Left hindlimb (tissue), 1 donor: ENCODE measurements at places on chromosomes 5 and 9.
A peak's percentile ranks its signal among the peaks of the same experiment; 100 is the strongest.

DNA sequence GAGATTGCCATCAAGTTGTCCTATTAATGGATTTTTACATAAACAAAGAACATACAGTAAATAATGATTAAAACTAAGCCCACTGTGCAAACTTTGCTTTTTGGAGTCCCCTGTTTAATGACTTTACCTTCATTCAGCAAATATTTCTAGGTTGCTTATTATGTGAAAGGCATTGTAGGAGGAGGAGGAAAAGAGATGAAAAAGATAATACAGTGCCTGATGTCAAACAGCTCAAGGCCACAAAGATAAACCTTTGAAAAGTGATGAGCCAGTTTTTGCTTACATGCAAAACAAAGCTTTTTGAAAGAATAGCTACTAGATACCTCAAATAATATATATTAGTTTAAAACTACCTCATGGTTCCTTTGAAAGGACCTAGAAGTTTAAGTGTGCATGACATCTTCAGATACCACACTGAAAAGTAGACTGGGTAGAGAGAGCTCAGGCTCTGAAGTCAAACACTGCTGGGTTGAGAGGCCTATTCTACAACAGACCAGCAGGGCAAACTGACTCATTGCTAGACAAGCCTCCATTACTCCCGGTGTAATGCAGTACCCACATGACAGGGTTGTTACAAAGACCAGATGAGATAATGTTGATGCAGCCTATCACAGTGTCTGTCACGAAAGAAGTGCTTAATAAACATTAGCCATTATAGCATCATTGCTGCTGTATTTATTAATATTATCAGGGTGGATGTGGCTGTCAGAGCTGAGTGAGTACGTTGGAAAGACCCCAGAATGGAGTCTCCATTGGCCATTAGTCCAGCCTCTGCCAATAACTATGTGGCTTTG, 11.8 kb downstream of the DEPDC1B start:
- DNase-seq = no peak

GRCh38 chr9:132175431-132175830, 13.6 kb downstream of the NTNG2 start:
- no peak for DNase-seq

GRCh38 chr5:11602298-11602697, 301.9 kb downstream of the CTNND2 start:
- no peak for DNase-seq

GRCh38 chr9:2208991-2209390, 193.8 kb downstream of the SMARCA2 start:
- no peak for DNase-seq

GRCh38 chr5:113236536-113237288, 198.1 kb downstream of the TSSK1B start:
- no peak for DNase-seq

DNA sequence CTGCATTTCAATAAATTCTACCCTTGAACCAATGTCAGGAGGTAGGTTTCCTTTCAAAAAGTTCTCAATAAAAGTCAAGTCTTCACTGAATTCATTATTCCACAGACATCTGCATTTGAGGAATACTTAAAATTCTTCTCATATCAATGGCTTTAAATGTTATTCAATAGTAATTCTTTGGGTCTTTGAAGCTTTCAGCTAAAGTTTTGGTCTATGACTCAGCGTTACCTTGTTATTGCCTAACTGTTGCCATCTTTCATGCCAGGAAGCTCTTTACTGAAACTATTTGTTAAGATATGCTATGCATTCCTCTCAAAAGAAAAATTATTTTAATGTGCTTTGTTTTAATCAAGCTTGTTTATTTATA, 170.5 kb downstream of the NNT start:
- no peak for DNase-seq

- no peak for DNase-seq
These were observed 219.2 kb downstream of the MEF2C start for GRCh38 chr5:88663793-88664216.

- peak; percentile 89 for DNase-seq
These were observed 5.3 kb upstream of the KLF9 start for GRCh38 chr9:70419556-70420440.

DNA sequence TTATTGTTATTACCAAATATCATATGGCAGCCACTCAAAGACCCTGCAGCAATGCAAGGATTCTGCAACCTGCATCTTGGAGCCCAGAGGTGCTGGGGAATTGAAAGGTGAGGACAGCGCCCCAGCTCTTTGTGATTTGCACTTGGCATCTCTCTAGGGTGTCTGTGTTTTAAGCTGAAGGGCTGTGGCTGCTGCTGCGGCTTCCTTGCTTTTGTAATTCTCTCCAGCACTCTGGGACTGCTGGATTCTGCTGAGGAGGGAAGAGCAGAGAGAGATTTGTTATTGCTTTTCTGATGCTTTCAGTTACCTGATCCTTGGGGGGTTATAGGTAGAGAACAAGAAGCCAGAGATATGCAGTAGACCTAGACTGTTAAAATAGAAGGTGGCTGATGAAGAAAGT, 562.4 kb downstream of the EBF1 start:
- no peak for DNase-seq

DNA sequence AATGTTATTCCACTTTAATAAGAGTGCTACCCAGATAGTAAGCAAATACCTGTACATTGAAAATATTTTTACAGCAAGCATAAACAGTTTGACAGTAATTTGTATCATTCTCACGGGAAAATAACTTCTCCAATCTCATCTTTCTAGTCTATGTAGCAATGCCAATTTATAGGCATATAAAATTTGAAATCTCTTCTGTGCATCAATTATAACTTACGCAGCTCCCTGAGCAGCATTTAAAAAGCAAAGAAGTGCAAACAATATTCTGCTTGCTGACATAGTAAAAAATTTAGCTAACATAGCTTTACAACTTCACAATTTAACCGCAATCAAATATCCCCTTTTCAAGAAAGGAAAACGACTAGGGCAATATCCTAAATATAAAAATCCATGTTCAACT, 257.3 kb downstream of the FBXL17 start:
- no peak for DNase-seq

DNA sequence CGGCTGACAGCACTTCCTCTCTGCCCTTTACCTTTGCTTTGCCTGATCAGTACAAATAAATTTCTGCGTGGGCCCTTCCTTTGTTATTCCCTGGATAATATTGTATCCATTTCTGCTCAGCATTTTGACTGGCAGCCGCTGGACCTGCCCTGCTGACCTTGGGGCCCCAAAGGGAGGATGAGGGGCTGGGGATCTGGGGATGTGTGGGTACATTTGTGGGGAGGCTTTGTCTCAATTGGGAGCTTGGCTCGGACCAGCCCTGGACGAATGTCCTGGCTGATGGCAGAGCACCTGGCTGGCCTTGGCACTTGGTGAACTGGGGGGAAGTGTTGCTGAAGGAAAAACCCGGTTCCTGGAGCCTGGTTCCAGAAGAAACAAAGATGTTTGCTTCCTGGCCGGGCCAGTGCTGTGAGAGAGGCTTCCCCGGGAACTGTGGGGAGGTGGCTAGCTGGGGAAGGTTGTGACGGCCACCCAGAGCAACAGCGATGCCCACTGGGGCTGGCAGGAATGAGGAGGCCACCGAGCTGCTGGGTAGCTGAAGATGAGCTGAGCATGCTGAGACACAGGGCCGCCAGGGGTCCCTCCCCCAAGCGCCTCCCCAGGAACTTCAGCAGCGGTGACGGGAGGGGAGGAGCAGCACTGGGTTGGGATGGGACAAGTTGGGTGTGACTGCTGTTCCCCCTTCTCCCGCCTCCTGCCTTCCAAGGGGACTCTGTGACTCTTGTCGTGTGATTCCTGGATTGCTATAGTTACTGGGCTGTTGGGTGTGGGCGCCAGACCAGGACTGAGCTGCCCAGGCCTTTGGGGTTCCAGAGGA, 8.4 kb downstream of the LMX1B start:
- no peak for DNase-seq

DNA sequence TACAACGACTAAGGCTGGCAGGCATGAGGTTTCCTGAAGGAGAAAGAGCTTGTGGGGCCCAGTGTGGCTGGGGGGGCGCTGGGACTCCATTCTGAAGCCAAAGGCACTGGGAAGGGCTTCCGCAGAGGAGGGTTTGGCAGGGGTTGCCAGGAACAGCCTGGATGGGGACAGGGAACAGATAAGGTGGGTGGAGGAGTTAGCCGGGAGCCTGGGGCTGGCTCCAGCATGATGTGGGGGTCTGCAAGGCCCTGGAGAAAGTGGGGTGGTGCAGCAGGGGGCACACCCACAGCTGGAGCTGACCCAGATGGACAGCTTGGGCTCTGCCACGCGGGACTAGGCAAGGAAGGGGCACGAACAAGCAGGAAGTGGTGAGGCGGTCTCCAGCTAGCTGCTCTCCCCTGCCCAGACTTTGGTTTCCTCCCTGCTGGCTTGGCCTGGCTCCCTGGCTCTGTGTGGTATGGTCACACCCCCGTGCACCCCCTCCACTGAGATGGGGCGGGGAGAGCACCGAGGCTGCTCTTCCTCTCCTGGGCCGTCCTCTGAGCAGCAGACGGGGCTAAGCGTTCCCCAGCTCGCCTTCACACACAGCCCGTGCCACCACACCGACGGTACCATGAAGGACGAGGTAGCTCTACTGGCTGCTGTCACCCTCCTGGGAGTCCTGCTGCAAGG, at the start of gene LTC4S:
Gene LTC4S, plus strand, starts transcription at position 519 of the 672 bp plus-strand sequence. Its CDS starts 95 bp downstream, at position 614.
- DNase-seq = peak; percentile 89

GRCh38 chr5:132466433-132467286, 23.9 kb downstream of the IRF1 start:
- DNase-seq = peak; percentile 62

DNA sequence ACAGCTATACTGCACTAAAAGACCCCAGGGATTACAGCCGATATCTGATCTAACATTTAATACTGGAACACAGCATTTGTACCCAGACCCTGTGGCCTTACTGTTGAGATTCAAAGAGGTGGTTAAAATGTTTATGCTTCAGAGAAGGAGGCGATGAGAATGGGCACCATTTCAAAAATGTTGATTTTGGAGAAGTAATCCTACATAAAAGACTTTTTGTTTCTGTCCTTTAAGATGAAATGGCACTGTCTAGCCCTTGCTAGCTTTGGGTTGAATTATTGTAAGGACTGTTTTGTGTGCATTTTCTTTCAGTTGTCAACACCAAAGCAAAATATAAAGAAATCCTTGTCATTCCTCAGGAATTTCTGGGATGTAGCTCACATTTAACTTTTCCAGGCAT, 288.5 kb upstream of the ANKH start:
- no peak for DNase-seq

GRCh38 chr5:42491699-42492098, 68.5 kb downstream of the GHR start:
- DNase-seq = peak; percentile 28

DNA sequence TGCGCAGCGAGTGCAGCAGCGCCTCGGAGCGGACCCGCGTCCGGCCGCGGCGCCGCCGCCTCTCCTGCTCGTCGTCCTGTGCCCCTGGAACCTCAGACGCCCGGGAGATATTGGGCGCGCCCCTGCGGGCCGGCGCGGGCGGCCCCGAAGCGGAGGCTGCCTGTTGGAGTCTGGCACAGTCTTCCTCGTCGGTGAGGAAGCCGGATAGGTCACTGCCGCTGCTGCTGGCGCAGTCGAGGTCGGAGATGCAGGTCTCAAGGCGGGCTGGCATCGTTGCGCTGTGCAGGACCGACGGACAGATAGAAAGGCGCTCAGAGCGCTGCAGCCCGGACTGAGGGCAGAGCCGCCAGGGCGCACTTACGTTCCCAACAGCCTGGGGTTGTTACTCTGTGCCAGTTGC, 344 bp downstream of the NEUROG1 start:
- DNase-seq = no peak

DNA sequence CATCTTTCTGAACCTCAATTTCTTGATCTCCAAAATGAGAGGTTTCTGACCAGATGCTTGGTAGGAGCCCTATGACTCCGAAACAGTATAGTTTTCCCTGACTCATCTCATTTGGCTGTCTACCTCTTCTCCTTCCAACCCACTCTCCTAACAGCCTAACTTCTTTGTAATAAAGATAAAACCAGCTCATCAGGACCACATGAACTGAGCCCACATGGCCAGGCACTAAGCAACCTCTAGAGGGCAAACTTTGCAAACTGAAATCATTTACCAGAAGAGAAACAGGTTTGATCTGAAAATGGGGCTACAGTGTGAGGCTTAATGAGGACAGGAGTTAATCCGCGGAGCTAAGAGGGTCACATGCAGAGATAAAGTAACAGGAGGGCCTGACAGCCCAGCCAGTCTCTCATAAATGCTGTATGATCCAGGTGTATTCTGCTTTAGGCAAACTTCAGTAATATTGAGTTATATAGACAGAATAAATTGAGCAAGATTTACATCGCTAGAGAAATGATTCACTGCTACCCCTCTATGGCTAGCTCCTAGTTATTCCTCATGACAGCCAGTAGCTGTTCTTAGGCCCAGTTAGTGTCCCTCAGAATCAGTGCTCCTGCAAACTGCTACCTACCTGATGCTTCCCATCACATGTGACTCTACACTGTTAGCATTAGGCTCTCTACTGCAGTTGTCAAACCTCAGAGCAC, 64.6 kb downstream of the ABCA1 start:
- peak; percentile 49 for DNase-seq

- DNase-seq = no peak
These were observed 59.0 kb downstream of the AOPEP start for GRCh38 chr9:94785215-94786169.

DNA sequence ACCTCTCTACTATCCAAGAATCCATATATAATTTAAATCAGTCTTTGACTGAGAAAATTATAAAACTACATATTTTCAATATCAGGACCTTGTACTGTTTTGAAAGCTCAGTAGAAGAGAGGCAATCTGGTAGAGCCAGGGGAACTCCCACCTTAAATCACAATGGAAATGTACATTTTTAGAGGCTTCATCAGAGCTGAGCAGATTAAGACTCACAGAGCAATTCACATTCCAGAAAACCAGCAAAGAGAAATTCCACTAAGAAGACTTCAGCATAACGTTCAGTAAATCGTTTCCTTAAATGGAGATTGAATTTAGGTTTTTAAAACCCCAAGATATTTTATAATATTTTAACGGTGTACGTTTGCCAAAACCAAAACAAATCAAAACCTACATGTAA, 227.8 kb upstream of the TRPM3 start:
- no peak for DNase-seq

GRCh38 chr5:74903165-74903787, 37.1 kb upstream of the FAM169A start:
- DNase-seq = no peak

- DNase-seq = no peak
These were observed 499 bp downstream of the FBLL1 start for GRCh38 chr5:168529374-168530234.

DNA sequence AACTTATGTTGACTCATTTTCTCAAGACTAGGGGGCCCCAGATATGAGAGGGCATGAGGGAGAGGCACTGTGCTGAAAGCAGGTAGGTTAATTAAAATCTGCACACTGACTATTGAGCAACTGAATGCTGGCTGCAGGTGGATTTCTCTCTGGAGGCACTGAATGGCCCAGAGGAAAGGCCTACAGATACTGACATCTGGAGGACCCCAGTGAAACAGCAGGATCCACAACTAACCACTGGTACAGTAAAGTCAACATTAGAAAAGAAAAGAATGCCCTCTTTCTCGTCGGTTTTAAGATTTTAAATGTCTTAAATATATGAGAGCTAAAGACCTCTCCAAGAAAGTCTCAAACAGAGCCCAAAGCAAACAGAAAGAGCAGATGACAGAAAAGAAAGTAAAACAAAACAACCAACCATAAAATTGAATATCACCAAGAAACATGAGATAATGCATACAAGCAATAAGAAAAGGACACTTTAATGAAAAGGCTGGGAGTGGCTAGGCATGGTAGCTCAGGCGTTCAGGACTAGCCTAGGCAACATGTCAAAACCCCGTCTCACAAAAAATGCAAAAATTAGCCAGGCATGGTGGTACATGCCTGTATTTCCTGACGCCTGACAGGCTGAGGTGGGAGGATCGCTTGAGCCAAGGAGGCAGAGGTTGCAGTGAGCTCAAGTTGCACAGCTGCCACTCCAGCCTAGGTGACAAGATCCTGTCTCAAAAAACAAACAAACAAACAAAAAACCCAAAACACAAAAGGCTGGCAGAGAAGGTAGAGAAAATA, 43.3 kb downstream of the PUM3 start:
- DNase-seq = no peak
